ENCODE measurements at places on chromosomes 3 and 15.

- DNase-seq = no peak
Observed at GRCh38 chr3:19016851-19017250, 131.5 kb upstream of the KCNH8 start.

DNA sequence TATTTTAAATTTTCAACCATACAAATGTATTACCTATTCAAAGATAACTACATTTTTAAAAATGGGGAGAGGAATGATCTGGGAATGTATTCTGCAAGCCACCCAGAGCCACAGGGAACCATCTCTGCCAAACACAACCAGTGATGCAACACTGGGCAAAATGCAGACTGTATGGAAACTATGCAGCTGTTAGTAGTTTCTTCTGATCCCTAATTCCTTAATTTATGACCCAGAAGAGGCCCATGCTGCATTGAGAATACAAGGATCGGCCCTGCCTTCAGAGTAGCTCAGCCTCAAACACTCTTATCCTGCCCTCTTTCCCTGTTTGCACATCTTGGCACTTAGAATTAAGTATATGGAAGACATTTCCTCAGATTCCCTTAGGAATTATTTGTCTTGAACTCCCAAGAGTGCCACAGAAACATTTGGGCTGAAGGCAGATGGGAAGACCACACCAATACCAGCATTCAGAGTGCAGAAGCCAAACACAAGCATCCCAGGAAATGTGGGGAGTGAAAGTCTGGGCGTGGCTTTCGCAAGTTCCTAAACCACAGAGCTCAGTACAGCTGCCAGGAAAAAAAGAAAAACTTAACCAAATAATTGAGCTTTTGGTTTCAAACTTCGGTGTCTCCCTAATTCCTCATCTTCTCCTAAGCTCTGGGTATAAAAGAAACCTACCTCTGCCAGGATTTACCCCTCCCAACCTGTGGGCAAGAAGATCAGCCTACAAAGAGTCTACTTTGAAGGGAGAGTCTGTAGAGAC, 5.3 kb downstream of the SNUPN start:
- peak; percentile 35 for DNase-seq

- DNase-seq = peak; percentile 16
Observed at GRCh38 chr15:29337156-29337959, 67.7 kb upstream of the NSMCE3 start.

DNA sequence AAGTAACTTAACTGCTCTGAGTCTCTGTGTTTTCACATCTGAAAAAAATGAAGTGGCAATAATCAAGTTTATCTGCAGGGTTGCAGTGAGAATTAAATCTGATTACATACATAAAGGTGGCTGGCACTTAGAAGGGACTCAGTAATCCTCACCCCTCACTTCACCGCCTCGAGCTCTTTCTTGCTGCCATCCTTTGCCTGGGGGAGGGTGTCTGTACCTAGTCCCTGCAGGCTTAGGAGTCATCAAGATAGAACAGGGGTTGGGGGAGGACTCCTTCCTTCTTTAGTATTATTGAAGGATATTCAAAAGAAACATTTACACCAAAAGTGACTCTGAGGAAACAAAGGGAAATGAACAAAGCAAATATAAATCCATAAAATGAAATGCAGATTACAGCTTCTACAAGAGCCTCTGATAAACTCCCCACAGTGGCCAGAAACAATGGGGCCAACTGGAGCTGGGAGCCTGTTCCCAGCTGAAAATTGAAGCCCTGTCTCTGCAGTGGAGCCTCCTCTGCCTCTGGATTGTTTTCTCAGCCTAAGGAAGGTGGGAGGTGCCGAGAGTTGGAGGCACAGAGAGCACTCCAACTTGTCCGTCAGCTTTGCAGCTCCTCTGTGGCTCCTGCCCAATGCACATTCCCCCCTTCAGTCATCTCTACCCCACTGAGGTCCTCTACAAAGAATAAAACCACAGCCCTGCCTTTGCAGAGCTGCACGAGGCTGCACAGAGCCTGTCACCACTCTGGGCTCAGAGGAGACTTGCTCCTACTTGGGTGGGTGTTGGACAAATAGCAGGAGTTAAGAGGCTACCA, 41.8 kb downstream of the CRYGS start:
- DNase-seq = no peak

DNA sequence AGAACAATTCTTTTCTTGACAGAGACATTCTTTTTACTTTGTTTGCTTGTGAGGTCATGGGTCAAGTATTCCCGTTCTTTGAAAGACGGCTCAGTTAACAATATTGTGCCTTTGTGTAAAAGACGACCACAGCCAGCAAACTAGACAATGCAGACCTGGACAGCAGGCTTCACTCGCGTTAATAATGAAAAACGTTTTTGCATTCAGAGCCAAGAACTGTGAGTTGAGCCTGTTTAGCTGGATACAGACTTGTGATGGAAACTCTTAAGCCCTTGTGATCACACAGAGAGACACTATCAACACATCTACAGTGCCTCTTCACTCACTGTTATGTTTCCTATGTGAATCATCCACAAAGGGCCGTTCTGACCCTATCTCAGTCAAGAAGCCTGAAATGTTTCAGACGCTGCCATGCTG, 37.3 kb upstream of the CMTM7 start:
- DNase-seq = no peak

DNA sequence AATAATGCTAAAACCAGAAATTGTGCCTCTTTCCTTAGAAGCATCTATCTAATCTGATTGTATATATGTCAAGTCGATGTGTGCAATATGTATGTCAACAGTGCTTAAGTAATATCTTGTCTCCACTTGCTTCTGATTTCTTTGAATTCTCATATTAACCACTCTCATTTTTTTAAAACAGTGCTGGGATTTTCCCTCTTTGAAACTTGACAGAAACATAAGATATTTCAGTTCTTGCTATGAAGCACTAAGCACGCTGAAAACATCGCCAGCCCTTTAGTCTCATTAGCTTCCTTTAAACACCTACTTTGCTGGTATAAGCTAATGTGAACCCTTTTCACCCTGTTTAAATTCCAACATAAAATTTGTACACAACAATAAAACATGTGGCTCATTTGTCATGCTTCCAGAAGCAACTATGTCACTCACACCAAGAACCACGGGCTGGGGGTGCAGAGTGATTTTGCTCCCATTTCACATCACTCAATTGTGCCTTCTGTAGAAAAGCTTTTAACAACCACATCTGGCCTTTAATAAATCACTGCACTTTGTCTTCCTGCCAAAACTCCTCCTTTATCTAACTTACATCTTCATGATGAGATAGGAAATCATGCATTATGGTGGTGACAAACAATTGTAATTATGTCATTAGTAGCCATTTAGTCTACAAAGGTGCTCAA, 185.2 kb downstream of the FOXP1 start:
- DNase-seq = no peak

GRCh38 chr3:138594150-138594934, at the start of gene CEP70:
Gene CEP70 (minus strand): TSS chr3:138594260. CDS start chr3:138572927, 21,333 bp downstream.
- DNase-seq = peak; percentile 89

Data from GM04504 (cell line).